BJ (cell line): ENCODE measurements at places on chromosomes 2 and 18.
A peak's percentile ranks its signal among the peaks of the same experiment; 100 is the strongest.

DNA sequence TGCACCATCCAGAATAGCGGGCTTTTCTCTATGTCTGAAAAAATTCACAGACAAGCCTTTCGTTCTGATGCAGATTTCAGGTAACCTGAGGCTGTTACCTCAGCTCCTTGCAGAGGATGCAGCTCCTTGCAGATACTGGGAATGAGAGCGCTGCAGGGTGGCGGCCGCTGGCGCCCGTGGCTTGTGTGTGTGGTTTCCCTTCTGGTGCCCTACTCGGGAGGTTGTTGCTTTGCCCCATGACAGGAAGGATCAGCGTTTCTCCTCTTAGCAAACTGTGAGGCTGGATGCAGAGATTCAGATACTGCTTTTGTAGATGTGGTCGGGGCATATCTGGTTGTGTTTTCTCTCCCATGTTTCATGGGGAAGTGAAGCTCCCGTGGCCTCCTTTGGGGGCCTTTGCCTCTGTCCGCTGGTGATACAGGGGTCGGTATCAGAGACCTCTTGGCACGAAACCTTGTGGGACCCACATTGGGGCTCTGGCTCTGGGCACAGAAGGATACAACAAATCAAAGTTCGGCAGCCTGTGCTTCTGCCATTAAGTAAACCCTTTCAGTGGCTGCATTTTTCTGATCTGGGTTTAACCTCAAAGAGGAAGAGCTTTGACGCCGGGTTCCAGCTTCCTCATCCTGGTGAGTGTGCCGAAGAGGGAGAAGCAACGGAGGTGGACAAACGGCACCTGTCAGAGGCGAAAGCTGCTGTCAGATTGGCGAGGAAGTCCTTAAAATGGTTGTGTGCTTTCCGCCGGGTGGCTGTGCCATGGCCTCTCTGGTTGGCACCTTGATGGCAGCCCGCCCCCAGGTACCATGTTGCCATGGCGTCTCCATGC is 127.8 kb downstream of the MBP start:
- no peak for DNase-seq

DNA sequence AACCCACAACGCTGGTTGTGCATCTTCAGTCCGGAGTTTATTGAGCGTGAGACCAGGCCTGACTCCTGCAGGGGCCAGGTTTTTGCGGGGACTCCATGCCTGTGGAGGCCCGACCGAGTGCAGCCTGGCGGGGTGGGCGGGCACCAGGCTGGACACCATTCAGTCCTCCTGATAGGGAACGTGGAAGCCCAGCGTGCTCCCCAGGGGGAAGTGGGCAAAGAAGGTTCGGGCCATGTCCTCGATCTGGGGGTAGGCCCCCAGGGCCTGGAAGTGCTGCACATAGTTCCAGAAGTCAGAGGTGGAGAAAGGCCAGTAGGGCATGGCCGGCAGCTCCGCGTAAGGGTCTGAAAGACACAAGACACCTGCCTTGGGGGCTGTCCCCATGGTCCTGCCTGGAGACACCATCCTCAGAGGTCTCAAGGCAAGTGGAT is 1.4 kb downstream of the OTOS start:
- DNase-seq: no peak

- peak; percentile 25 for DNase-seq
Measured at GRCh38 chr2:158103411-158104012, 1.8 kb downstream of the UPP2 start.

DNA sequence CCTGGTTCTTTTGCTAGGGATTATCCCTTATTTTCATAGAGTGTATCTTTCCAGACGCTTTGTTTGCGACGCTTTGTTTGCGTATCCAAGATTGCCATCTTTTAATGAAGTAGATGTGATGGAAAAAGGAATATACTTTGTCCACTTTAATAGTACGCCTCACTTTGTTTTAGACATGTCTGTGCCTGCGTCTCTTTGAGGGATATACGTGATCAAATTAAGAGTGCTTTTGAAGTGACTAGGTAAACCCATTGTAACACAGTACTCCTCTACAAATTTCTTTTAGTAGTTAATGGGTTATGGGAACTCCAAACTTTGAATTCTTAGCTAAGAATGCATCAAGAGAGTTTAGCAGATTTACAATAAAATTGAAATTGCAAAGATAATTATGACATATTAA is 27.9 kb downstream of the ACSL3 start:
- DNase-seq: no peak

- no peak for DNase-seq
Measured at GRCh38 chr2:60554074-60554645, 706 bp upstream of the BCL11A start.
